Esophagus squamous epithelium (tissue), 5 donors: ENCODE measurements at places on chromosomes 1 and 21.

DNA sequence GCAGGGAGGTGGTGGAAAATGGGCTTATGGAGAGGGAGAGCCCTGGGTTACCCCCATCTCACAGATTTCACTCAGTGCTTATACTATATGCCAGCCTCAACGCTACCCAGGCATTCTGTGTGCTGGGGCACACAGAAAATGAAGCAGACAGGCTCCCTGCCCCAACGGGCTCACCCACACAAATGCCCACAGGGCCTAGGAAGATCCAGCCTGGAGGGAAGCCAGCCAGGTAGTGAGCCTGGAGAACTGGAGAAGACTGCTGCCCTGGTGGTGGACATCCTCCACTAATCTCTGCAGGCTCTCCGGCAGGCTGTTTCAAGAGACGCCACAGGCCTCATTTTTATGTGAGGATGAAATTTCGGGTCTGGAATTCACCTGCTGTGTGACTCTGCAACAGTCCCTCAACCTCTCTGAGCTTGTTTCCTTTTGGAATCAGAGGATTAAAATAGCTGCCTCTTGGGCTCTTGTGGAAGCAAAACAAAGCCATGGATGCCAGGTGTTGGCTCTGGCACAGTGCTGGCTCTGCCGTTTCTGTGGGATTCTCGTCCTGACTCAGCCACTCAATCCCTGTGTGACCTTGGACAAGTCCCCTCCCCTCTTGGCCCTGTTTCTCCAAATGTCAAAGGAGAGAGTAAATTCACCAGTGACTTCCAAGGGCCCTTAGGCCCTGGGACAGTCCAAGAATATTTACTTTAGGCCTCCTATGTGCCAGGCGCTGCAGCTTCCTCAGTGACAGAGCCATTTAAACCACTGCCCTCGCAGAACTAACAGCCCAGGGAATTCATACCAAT, 3.6 kb downstream of the PAQR7 start:
- no peak for DNase-seq

- DNase-seq, result no peak
These were observed 22.8 kb downstream of the ERG start for GRCh38 chr21:38475519-38475918.

GRCh38 chr1:42272920-42273319, 62.1 kb downstream of the FOXJ3 start:
- no peak for DNase-seq

- no peak for DNase-seq
These were observed 102.0 kb upstream of the RUNX3 start for GRCh38 chr1:25031966-25032667.

- no peak for DNase-seq
These were observed 8.0 kb upstream of the THEMIS2 start for GRCh38 chr1:27864264-27864895.

DNA sequence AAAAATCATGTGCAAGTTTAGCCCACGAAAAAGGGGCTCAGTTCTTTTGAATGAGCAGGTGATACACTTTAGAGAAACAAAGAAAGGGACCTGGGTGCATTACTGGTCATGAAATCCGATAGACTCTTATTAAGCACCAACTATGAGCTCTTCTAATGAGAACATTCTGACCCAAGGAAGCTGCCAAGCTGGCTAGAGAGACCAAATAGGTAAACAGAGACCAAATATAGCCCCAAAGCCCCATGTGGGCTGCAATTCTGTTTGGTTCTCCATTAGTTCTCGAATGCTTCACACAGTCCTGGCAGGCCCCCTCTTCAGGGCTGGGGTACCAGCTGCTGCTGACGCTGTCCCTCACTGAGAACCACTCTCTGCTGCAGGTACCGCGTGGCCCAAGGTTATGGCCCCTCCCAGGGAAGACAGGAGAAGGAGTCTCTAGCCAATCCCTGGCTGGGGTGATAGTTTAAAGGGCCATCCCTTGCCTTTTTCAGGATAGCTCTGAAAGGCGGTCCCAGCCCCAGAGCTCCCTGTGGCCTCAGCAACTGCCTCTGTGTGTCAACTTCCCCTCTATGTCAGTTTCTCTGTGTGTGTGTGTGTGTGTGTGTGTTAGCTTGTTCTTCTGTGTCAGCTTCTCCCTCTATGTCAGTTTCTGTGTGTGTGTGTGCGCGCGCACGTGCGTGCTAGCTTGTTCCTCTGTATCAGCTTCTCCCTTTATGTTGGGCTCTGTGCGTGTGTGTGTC, 7.1 kb upstream of the UBXN10 start:
- DNase-seq, result no peak
